ENCODE measurements at places on chromosomes 13 and 19.

DNA sequence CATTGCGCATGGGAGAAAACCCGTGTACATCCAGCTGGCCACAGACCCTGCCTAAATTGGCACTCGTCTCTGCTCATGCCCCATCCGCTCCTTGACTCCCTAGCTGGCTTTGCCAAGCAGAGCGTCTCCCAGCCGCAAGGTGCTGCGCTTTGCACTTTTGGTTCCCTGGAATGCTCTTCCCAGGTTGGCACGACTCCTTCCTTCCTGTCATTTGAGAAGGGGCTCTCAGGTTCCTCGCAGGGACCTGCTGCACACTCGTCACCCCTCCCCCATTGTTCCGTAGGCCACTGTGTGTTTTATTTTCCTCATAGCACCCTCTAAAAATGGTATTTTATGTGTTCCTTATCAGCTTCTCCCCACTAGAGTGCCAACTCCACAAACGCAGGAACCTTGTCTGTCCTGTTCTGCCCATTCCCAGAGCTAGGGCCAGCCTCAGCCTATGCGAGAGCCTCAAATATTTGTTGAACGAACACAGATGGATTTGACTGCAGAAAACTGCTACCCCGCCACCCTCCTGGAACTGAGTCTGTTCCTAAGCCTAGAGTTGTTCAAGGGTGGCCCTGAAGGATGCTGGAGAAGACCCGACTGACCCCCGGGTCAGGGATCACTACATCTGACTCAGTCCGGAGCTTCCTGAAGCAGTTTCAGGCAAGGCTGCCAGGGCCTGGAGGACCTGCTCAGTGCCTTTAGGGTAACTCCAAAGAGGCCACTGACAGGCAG lies 8.4 kb upstream of the CEBPA start:
- DNase-seq, result no peak

DNA sequence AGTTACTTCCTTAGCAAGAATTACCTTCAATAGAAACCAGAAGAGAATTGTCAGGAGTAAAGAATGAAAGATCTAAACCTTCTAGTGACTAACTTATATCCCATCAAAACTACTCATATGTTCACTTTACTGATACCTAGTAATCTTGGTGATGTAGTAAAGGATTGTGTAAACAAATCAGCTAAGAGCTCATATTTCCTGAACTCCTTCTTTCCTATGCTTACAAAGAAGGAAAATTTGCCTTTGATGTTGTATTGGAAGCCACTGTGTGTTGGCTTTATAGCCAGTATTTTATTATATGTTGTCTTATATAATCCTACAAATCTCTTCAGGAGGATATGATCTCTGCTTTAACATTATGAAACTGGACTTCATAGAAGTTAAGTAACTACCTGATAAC lies 671.0 kb downstream of the PCDH9 start:
- DNase-seq, result no peak

DNA sequence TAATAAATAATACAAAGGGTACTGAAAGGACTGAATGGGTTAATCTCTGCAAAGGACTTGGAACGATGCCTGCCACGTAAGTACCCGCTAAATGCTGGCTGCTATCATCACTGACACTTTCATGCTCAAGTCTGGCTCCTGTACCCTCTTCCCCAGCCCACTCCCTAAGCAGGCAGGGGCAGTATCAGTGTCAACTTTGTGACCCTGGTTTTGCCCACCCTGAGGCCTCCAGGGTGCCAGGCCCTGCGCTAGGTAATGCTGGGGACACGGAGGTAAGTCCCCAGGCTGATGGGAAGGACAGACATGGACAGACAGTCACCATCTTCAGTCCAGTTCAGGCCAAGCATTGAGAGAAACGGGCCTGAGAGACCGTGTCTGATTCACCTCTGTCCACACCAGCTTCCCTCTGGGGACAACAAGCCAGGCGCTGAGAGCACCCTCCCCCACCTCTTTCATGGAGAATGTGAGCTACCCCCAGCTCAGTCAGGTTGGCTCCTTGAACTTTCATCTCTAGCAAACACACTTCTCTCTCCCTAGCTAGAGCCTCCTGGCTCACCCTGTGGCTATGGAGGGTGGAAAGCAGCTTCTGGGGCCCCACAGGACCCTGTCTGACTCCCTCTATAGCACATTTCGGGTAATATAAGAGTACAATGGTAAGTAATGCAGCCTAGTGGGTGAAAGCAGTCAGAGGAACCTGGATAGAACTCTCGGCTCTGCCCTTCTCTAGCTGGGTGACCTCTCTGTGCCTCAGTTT lies 800 bp downstream of the ETFB start:
- DNase-seq, result no peak

- DNase-seq, result no peak
Observed at GRCh38 chr19:1811472-1811894, 593 bp downstream of the ATP8B3 start.

- DNase-seq, result no peak
Observed at GRCh38 chr13:65825039-65825438, 1405.1 kb downstream of the PCDH9 start.

DNA sequence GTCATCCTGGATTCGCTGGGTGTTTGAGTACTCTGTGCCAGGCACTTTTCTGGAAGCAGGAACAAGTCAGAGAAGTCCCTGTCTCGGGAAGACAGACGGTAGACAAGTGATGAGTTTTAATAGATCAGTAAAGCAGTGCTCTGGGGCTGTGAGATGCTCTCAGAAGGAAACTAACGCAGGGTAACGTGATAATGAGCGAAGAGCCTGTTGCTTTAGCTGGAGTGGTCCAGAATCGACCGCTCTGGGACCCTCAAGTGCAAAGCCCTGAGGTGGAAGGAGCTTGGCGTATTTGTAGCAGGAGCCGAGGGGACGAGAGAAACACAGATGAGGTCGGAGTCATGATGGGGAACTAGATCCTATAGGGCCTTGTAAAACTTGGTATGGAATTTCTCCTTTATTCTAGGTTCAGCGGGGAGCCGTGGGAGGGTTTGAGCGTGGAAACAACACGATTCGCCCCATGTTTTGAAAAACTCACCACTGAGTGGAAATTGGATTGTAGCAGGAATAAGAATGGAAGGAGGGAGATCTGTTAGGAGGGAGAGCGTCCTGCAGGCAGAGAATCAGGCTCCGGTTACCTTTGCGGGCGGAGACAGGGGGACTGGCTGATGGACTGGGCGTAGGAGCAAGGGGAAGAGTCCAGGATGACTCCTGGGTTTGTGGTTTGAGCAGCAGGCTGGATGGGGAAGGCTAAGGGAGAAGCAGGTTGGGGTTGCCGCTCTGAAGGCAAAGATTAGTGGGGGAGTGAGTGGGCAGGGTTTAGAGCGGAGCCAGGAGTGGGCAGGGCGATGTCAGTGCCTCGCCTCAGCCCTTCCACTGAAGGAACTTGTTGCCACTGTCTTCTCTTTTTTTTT lies 763 bp downstream of the POLD1 start:
- DNase-seq, result no peak

Measured in cortex of kidney (tissue), 1 donor.